ENCODE measurements at places on chromosomes 4 and X.

DNA sequence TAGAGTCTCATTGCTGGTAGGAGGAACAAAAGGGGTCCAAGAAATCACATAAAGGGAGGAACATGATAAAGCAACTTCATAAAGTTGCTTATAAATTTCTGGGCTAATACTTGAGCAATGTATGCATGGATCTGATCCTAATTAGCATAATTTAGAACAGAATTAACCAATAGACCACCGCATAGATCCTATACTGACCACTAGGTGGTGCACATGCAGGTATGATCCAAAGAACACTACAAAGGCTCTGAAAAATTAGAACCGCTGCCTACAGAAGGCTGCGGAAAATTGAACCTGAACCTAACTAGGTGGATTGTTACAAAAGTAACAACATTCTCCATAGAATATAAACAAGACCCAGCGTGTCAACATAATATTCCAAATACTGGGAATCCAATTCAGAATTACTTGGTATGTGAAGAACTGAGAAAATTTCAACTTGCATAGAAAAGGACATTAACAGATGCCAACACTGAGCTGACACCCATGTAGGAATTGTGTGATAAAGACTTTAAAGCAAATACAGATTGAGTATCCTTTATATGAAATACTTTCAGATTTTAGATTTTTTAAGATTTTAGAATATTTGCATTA is 23.3 kb downstream of the BRCC3 start:
- DNase-seq, result no peak

GRCh38 chrX:96126182-96126581 is 558.5 kb upstream of the DIAPH2 start:
- no peak for DNase-seq

DNA sequence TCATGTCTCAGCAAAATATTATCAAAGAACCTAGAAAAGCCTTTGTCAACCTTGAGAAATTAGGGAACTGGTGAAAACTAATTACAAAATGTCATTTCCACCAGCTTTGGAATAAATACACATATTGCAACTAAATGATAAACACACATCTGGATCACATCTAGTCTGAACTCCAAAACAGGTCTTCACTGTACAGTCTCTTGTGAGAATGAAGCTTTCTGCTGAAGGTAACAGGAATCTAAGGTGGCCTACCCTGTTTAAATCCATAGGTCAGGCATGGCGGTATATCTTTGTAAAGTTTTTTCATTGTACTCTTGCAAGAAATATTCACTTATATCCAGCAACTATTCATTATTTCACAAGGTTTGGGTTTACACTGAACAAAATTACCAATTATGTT is 1.7 kb downstream of the SH3D19 start:
- DNase-seq, result no peak

DNA sequence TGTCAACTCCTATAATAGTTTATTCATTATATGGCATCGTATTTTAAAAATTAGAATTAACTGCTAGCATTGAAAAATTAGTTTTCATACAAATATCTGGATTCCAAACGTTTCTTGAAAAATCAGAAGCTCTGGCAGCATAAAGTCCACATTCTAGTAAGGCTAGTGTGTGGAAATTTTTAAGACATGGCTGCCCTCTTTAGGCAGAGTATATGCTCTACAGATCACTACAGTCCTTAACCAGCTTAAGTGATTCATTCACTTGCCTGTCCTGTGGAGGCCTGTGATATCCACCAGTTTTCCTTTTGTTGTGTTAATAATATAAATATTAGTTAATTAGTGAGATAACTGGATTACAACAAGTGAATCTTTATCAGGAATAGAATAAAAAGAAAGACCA is 287.2 kb downstream of the OPHN1 start:
- DNase-seq, result no peak

GRCh38 chr4:156775813-156776212 is 195.8 kb downstream of the PDGFC start:
- no peak for DNase-seq

GRCh38 chr4:7073526-7074390 is 5.9 kb upstream of the GRPEL1 start:
- DNase-seq, result no peak

GRCh38 chr4:150010525-150011126 is 67.6 kb upstream of the DCLK2 start:
- peak; percentile 1 for DNase-seq

GRCh38 chr4:8525383-8526120 is 54.6 kb upstream of the GPR78 start:
- no peak for DNase-seq

DNA sequence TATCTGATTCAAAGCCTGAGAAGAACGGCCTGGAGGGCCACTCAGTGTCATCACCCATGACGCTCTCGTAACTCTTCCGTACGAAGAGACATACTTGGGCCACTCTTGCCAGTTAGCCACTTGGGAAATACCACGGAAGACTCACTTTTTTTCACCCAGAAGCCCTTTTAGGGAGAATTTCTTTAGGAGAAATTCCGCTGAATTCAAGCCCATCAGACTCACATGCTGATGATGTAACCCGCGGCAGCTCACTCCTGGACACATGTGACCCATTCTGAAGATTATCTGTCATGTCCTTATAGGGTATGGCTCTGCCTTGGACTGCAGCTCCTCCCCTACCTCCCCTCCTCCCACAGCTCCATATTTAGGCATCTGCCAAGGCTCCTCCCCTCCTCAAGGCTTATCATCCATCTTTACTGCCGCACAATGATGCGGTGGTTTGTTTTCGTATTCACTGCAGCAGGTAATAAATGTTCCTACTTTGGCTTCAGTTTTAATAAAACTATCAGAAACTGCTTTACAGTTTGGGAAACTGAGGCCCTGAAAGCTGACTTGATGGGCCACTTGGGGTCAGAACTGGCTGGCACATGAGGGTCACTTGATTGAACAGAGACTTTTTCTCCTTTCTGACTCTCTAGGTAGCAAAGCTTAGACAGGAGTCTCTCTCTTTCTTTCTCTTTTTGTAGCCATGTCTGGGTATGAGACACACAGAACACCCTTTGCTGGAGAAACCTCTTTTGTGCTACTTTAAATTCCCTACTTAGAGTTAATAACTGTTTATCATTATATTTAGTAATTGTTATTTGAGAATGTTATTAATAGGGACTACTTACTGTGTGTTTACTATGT is 42.1 kb downstream of the RHOH start:
- no peak for DNase-seq

GRCh38 chrX:121949041-121949760 is 901.8 kb downstream of the GLUD2 start:
- no peak for DNase-seq

DNA sequence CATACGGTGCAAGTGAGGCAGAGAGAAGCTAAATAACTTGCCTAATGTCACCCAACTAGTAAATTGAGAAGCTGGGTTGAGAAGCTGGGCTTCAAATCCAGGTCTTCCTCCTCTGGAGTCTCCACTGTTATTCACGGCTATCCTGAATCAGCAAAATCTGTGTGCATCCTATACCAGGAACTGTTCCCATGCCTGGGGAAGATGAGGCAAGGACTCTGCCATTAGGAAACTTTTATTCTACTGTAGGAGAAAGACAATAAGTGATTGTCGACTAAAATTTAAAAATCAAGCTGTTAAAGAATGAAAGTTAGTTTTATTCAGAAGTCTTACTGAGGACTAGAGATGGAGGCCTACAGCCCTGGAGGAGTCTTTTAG is 872 bp upstream of the TEC start:
- DNase-seq, result no peak

DNA sequence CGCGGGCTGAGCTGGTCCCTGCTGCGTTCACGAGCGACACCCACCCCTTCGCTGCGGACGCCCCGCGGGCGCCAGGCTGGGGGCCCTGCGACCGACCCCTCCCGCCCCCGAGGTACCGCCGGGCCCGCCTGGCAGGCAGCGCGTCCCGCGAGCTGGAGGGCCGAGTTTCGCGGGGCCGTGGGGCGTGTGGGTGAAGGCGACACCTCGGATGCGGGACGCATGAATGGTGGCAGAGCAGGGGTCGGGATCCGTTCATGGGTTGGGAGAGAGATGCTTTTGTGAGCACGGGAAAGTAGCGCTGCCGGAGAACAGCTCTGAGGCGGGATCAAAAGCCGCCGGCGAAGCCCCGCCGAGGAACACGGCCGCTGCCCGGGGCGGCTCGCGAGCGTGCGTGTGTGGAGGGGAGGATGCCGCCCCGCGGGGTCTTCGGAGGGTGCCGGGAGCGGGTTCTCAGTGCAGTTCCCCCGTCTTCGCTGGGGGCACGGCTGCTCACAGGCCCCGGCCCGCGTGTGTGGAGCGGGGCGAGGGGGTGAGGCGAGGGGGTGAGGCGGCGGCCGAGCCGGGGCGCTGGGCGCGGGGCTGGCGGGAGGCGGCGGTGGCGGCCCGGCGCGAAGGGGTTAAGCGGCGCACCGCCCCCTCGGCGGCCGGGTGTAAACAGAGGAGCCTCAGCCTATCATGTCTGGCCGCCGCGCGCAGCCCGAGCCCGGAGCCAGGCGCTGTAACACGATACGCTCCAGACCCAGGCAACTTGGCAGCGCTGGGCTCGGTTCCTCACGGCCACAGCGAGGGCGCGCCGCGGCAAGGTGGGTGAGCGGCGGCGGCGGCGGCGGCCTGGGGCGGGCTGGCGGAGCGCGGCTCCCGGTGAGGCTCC is 205.3 kb downstream of the TENM3 start:
- DNase-seq, result peak; percentile 51

DNA sequence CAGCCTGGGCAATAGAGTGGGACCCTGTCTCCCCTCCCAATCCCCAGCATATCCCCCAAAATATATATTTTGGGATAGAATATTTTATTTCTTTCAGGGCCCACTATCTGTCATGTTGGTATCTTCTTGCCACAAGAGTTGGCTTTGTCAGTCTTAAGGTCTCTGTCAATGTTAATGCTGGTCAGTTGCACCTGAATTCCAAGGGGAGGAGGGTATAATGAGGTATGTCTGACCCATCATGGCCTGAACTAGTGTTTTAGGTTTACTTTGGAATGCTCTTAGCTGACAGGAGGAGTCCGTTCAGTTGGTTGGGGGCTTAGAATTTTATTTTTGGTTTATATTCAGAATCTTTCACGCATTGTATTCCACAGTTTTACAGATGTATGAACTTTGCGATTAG is 6.2 kb upstream of the RPS3A start:
- no peak for DNase-seq

DNA sequence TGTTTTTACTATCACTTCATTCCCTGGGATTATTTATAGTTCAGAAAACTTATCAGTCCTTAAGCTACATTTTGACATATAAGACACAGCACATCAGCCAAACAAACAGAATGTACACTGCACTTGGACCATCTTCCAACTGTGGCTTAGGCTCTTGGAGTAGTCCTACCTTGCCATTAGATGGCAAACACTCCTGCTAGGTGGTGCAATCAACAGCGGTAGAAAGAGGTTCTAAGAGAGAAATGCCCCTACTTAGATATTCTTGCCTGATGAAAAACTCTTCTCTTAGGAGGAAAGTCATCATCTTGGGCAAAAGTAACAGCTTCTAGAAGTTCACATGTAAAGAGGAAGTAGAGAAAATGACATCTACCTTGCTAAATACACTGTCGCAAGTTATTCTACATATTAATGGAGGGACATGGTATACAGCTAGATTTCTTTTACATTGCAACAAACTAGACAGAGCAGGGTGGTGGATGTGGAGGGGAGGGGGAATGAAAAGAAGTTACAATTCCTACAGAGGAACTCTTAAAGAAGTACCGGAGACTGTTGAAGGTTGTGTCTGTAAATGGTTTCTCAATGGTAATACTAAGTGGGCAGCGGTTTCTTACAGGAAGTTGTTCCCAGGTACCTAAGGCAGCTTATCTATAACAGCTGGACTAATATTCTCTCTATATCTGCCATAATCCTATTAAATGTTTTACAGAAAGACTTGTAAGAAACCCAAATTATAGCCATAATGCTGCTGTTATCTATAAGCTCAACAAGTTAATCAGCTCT is 8.1 kb upstream of the STPG2 start:
- DNase-seq, result no peak

GRCh38 chr4:176360446-176360845 is 40.7 kb downstream of the SPCS3 start:
- DNase-seq, result no peak

DNA sequence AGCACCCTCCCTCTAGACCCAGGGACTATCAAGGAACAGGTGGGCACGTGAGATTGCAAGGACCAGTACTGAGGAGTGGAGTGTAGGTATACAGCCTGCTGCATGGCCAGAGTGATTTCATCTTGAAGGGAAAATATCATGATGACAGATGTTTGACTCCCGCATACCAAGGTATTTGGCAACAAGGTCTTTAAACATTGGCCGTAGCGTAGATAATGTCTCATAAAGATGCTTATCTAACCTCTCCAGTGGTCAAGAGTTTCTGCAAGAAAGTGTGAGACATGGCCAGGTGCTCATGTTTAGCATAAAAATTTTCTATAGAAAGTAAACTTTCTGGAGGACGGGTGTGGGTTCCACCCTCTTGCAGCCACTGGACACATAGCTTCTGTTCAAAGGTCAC is 18.7 kb upstream of the ZNF630 start:
- DNase-seq, result no peak

DNA sequence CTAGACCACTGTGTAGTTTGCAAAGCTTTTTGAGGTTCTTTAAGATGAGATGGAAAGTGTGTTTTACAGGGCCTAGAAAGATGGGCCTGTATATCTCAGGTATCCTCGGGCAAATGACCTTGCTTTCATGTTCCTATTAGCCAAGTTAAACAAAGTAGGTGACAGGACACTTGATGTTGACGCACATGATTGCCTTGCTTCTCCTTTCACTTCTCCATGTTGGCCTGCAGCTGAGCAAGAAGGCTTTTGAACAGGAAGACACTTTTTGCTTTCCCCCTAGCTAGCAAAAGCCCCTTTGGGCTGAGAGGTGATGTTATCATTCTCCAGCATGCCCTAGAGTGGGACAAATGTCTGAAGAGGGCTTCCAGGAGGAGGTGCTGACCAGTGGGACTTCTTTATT is 202.1 kb downstream of the GPC3 start:
- DNase-seq, result no peak

DNA sequence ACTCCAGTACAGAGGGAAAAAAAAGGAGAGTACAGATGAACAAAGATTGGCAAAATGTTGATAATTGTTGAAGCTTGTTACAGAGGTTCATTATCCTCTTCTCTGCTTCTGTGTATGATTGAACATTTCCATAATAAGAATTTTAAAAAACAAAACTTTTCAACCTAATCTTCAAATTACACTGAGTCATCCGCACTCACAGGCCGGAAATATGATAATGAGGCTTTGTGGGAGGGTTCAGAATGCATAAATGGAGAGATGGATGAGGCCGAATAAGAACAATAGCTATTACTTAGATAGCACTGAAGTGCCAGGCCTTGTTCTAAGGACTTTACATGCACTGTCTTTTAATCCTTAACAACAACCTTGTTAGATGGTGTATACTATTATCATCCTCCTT is 4.6 kb upstream of the ERCC6L start:
- no peak for DNase-seq

DNA sequence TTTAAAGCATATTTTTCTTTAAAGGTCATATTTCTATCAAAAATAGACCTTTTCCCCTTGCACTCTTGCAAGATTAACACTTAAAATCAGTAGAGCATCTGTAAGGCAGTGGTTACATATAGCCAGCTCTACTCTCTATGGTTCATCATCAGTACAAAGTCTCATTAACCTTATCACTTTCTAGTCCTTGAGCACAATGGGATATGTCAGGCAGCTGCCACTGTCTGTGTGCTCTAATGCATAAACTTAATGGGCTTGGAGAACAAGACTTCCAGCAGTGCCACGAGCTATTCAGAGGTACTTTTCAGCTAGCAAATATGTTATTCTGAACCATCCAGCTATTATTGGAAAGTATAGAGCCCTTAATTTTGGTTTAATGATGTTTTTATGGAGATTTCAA is 393.7 kb downstream of the GASK1B start:
- DNase-seq, result no peak

All from NCI-H2107 (cell line).